Fibroblast of skin of back (primary cell): ENCODE measurements at places on chromosomes 6 and 20.
A peak's percentile ranks its signal among the peaks of the same experiment; 100 is the strongest.

GRCh38 chr6:150711061-150711460 lies 111.4 kb downstream of the PLEKHG1 start:
- no peak for DNase-seq

DNA sequence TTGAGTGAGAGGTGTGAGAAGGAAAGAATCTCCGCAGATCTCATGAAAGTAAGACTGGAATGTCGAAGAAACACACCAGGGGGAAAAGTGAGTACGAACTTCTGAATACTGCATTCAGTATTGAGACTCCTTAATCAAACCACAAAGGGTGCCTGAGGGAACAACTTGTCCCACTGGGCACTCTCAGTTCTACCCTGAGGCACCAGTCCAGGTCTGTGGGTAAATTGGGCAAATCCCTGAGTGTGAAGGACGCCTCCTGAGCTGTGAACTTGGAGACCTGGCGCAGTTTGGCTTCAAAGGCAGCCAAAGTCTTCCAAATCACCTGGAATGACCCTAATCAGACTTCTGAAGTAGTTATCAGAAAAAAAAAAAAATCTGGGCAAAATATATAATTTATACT lies 329.7 kb downstream of the BTBD9 start:
- DNase-seq, result no peak

DNA sequence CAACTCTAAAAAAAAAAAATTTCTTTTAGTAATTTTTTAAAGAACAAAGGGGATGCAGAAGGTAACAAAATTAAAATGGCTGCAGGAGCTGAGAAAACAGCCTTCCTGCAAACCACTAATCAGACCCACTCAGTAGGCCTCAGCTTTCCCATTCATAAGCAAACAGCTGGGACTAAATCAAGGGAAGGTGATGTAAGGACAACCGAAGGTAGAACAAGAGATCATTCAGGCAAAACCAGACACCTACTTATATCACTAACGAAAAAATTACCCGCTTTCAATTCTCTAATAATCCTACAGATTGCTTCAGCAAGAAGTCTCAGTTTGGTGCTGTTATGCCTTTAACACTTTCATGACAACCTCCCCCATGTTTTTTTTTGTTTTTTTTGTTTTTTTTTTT lies 124.0 kb downstream of the ZMYND8 start:
- DNase-seq, result no peak

- DNase-seq, result no peak
These were observed 79.5 kb downstream of the ATP9A start for GRCh38 chr20:51688600-51689244.

- peak; percentile 7 for DNase-seq
These were observed 13.0 kb downstream of the UBE2J1 start for GRCh38 chr6:89339565-89339964.

DNA sequence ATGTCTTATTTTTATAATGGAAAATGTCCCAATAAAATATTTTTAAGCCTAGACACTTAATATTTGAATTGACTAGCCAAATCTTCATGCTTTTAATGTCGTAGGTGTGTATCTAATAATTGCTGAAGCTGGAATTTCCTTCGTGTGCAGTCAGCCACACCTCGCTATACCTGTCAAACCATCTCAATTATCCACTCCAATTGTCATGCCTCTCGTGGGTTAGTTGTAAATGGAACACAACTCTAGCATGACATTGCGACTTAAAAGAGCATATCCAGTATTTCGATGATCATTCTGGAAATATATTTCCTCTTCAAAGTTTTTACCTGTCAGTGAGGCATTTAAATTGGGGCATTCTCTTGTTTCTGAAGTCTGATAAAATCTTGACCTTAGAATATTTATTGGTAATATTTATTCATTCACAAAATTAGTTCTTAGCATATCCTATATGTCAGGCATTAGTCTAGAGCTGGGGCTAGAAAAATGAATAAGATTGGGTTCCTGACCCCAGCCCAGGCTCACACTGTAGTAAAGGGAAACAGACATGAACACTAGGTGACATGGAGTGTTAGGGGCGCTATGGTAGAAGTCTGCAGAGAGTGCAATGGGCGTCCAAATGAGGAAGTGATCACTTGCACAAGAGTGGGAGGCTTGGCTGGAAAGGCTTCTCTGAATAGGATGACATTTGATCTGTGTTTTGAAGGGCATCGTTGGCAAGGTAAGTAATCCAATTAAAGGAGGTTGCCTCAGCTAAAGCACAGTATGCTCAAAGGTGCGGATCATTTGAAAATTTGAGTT lies 11.0 kb upstream of the CFAP206 start:
- DNase-seq, result no peak

GRCh38 chr20:10636326-10636818 lies 37.4 kb downstream of the JAG1 start:
- peak; percentile 82 for DNase-seq

GRCh38 chr6:106618324-106618723 lies 11.0 kb downstream of the RTN4IP1 start:
- DNase-seq, result no peak
